ENCODE measurements at places on chromosomes 2 and 18.

GRCh38 chr2:49286726-49287125 is 132.4 kb upstream of the FSHR start:
- DNase-seq = no peak

DNA sequence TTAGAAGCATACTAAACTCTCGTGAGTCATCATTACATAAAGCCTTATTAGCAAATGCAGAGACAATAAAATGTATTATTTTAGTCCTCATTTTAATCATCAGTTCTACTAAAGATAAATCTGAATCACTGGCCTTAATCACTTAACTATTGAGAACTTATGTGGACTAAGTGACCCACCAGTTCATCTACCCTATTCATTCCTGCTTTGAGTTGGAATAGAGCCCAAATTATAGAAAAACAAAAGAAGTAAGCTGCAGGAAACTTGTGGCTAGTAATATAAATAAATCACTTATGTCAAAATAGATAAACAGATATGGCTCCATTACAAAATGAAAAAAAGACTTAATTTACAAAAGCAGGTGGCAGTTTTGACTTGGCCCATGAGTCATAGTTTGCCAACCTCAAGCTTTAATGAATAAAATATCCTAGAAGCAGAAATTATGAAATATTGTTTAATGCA is 851.8 kb upstream of the CRIM1 start:
- no peak for DNase-seq

DNA sequence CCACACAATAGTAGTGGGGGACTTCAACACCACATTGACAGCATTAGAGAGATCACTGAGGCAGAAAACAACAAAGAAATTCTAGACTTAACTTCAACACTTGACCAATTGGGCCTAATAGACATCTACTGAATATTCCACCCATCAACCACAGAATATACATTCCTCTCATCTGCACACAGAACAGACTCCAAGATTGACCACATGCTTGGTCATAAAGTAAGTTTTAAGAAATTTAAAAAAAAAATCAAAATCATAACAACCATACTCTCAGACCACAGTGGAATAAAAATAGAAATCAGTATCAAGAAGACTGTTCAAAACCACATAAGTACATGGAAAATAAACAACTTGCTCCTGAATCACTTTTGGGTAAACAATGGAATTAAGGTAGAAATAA is 9.0 kb upstream of the FLACC1 start:
- DNase-seq = no peak

DNA sequence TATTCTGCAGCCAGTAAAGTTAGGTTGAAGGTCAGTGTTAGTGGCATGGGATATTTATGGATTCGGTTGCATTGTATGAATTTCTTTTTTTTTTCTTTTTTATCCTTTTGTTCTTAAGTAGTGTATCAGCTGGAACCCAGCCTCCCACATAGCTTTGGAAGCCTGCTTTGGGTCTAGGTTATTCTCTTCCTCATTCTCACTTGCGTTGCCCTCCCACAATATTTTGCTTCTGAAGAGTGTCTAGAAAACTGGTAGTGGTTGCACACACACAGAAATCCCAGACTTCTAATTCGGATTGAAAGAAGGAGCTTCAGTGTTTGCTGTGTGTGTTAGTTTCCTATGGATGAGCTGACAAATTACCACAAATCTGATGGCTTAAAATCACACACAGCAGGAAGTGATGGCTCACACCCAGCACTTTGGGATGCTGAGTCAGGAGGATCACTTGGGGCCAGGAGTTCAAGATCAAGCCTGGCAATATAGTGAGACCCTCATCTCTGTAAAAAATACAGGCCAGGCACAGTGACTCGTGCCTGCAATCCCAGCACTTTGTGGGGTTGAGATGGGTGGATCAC is 104.8 kb downstream of the ARL4C start:
- DNase-seq = no peak

GRCh38 chr2:113390124-113390849 is 47.2 kb upstream of the ZNG1B start:
- DNase-seq = no peak

DNA sequence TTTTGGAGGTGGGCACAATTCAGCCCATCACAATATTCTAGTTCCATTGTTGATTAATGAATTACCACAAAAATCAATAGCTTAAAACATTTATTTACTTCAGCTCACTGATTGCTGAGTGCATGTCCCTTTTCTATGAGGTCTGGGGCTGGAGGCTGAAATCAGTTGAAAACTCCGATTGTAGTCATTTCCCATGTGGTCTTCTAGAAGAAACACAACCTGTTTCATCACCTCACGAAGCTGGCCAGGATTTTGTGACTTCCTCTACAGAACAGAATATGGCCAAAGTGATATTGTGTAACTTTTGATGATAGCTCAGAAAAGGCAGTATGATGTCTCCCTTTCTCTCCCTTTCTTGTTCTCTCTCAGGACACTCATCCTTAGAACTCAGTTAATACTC is 44.1 kb upstream of the CYRIA start:
- no peak for DNase-seq

All from epithelial cell of prostate (primary cell).